ENCODE measurements at places on chromosomes 5 and 9. TPM values are rescaled to one million over a fixed set of nuclear protein-coding genes. Genes with fewer than 3 reads are reported as not detected.

- no peak for DNase-seq
Observed at GRCh38 chr9:127285965-127286364, 21.4 kb downstream of the GARNL3 start.

DNA sequence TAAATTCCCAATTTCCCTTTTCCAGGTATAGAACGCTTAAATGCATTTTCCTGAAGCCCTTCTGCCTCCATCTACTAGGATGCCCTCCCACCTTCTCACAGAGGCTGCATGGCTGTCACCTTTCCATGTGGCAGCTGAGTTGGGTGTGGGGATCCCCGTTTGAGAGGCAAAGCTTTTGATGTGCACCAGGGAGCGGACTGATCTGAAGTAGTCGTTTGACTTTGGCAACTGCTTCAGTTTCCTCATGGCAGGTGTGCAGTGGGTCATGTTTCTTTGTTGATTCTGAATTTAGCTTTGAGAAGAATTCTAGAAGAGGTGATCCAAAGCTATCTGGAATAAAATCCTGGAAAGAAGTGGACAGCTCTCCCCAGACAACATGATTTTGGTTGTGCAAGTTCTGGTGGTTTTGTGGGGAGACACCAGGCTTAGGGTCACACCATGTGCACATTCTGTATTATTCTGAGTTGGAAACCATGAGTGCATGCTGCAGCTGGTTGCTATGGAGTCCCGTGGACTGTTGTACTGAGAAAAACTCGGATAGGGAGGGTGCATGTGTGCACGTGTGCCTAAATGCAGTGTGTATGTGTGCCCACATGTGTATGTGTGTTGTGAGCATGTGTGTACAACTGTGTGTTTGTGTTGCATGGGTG, 63.5 kb downstream of the GADD45G start:
- no peak for DNase-seq

DNA sequence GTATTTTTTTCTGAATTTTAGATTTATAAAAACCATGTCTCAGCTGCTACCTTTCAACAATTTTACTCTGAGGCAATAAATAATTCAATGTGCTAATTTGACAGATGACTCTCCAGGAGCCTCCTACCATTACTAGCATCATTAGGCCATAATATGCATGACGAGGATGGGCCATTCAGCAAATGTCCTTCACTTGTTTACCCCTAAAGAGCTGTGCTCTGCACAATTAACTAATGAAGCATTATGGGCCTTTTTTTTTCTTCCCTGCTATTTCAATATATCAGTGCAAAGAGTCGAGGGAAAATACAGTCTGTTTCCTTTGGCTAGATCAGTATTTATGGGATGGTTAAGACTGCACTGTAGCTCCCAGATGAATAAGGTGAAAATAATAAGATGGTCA, 627.2 kb downstream of the ISL1 start:
- DNase-seq: no peak

- DNase-seq: no peak
Observed at GRCh38 chr5:135053278-135053677, 19.2 kb upstream of the PITX1 start.

- no peak for DNase-seq
Observed at GRCh38 chr9:123524866-123525265, 168.9 kb downstream of the CRB2 start.

DNA sequence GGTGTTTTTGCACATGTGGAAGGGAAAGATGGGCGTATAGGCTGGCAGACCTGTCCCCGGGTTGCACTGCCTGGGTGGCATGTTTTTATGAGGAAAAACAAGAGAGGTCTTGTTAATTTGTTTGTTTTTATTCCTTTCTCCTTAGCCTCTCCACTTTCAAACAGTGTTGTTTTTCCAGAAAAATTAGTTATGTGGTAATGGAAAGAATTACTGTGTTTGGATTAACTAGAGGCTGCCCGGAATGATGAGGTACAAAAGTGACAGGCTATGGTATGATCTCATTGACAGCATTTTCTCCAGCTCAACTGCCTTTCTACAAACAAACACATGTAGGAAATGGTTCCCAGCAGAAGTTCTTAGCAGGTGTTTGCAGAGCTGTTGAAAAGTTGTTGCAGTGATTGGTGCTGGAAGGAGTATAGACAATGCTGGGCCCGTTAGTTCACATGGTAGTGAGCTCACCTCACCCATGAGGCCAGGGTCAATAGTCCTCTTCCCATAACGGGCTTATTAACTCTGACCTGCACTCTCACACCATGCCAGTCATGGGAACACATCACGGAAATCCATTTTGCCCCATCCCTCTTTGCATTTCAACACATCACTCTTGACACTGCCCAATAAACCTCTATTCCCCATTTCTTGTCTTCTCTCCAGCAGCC, 111.3 kb upstream of the SAP30L start:
- DNase-seq: no peak

DNA sequence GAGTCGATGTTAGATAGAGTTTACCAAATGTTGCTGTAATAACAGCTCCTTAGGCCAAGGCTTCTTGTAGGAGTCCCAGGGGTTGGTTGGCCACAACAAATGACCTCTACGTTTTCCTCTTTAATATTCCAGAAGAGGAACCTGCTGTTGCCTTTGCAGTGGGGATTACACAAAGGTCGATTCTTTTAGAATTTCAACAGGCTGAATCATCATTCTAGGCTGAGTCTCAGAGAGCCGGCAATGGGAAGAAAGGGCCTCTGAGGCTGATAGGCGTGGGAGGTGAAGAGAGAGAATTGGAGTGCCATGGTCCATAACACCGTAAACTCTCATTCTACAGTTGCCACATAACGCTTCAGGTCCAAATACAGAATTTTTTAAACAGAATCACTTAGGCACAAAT, 405.9 kb upstream of the DAP start:
- no peak for DNase-seq

DNA sequence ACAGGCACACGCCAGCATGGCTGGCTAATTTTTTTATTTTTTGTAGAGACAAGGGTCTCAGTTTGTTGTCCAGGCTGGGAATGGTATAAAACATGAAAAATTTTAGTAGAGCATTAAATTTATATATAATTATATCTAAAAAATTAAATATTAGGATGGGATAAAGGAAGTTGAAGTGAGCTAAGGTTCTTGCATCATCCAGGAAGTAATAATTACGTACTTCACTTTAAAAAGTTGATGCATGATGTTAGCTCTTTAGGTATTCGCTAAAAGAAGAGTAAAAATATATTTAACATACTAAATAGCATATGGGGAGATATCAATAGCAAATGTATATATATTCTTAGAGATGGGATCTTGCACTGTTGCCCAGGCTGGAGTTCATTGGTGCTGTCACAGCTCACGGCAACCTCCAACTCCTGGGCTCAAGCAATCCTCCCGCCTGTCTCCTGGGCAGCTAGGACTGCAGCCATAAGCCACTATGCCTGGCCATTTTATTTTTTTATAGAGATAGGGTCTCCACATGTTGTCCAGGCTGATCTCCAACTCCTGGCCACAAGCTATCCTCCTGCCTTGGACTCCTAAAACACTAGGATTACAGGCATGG, 12.3 kb downstream of the DCAF10 start:
- DNase-seq: no peak

- DNase-seq: no peak
Observed at GRCh38 chr9:82168585-82168984, 180.0 kb downstream of the SPATA31D1 start.

DNA sequence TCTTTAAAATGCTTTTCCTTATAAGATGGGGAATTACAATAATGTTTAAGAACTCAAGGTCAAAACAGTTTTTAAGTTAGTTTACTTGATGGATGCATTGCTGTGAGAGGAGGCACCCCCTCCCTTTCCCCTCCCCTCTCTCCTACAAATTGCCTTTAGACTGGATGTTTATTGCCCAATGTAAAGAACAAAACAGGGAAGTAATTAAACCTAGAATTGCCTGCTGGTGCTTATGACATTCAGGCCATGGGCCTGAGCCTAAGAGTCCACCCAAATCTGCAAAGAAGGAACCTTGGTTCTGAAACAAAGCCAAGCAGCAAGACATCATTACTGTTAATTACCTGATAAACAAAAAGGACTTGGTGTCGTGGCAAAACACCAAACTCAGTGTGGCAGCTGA, 630.3 kb downstream of the ISL1 start:
- no peak for DNase-seq

GRCh38 chr5:15521381-15522186, 21.6 kb downstream of the FBXL7 start:
- no peak for DNase-seq

GRCh38 chr5:79189439-79190234, 46.3 kb upstream of the JMY start:
- DNase-seq: no peak

DNA sequence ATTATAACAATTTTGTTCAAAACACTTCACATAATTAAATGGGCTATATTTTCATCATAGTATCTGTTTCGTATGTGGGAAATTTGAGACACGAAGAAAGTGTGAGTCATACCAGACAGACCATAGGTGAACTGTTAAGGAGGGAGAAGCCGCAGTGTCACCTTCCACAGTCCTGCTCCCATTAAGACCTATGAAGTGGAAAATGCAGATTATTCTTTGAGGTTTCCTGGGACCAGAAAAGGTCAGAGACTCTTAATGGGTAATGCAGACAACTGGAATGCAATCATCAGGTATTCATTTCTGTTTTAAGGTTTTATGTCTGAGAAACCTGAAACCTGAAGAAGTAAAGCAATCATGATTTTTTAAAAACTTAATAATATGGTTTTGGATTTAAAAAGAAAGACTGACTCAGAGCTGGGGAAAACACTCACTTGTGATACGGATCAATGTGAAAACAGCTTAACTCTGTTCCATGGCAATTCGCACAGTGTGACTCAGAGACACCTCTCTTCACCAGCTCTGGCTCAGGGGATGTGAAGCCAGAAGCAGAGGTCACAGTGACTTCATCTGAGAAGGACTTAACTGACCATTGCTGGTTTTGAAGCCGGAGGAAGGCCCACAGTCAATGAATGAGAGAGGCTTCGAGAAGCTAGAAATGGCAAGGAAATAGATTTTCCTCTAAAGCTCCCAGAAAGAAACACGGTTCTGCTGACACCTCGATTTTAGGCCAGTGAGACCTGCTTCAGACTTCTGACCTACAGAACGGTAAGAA, 17.2 kb upstream of the GCNT1 start:
- no peak for DNase-seq

DNA sequence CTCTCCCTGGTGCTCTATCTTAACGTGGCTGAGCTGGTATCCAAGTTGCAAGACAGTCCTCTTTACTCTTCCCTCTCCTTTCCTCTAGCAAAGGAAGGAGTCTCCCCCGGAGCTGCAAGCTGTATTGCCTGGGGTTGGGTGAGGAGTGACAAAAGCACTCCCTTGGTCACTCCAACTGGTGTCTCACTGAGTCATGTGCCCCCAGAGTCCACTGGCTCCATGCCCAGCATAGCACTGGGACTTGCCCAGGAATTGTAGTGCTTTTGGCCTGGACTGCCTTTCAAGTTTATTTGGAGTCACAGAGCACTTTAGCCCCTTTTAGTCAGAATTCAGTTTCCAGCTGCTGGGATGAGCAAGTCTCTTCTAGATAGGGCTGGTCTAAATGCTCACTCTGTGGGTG, 82.6 kb upstream of the FST start:
- no peak for DNase-seq

DNA sequence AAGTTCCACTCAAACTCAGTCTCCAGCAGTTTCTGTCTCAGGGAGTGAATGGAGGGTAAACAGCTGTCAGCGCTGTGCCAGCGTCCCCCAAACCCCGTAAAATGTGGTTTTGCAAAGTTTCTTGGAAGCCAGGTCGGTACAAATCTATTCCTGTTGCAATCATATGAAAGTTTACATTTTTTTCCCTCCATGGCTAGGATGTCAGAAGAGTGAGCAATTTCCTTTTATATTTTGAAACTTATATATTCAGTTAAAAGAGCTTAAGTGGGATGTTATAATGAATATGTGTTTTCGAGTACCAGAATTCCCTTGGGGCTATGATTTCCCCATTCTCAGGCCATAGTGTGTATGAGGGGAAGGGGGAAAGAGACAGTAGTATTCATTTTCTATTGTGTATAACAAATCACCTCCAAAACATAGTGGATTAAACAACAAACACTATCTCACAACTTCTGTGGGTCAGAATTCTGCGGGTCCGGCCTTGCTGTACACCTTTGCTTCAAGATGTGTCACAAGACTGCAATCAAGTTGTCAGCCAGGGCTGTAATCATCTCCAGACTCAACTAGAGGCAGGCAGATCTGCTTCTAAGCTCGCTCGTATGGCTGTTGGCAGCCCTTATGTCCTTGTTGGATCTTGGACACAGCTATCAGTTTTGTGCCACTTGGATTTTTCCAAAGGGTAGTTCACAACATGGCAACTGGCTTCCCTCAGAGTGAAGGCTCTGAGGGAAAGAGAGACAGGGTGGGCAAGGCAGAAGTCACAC, 107.4 kb downstream of the SNX18 start:
- no peak for DNase-seq

SVEP1 gene
- total RNA-seq: 4.6 TPM

TMC1 gene
- 5.4 TPM for total RNA-seq

MRPL41 gene
- 55.0 TPM for total RNA-seq

ALDH1B1 gene
- total RNA-seq: 71.7 TPM

ANKRD31 gene
- total RNA-seq: 16.9 TPM

GFI1B gene
- total RNA-seq: 9.7 TPM

NIM1K gene
- total RNA-seq: 0.79 TPM

ACOT12 gene
- 0.31 TPM for total RNA-seq

SHISAL2B gene
- 1.0 TPM for total RNA-seq

MLANA gene
- not detected for total RNA-seq

PIP5KL1 gene
- 10.2 TPM for total RNA-seq

PKD2L2 gene
- total RNA-seq: 2.0 TPM

LECT2 gene
- 0.87 TPM for total RNA-seq

Measured in testis (tissue), 5 donors.